ENCODE measurements at places on chromosomes 2 and 18.

GRCh38 chr18:46070815-46071652 lies 1.0 kb downstream of the PSTPIP2 start:
- no peak for DNase-seq

DNA sequence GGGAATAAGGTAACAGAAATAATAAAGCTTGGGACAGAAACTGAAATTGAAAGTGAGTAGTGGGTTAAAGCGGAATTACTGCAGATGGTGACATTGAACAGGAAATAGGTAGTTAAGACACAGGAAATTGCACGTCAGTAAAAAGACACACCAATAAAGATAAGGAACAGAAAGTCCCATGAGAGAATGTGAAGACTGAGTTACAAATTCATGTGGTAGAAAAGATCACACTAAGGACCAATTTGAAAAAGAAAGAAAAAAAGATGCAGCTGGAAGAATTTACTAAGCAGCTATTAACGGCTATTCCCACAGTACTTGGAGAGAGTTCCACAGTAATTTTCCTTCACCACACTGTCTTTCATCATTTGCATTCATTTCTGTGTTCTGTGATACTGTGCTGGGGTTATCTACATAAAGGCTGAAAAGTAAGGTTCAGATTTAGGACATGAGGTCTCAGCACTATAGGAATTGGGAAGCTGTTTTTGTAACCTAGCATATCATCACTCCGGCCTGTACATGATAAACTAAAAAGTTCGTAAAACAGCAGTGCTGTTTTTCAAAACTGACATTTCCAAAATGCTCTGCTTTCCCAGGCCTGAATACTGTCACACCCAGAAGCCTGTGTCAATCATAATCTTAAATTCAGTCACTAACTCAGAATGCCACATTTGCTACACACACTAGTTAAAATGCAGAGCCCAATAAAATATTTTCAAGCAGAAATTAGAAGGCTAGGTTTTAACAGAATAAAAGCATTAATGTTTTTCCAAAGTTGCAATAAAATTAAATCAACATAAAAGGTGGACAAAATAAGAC lies 42.9 kb downstream of the SRBD1 start:
- DNase-seq = no peak

- no peak for DNase-seq
Observed at GRCh38 chr18:11497585-11497984, 111.8 kb upstream of the SLC35G4 start.

DNA sequence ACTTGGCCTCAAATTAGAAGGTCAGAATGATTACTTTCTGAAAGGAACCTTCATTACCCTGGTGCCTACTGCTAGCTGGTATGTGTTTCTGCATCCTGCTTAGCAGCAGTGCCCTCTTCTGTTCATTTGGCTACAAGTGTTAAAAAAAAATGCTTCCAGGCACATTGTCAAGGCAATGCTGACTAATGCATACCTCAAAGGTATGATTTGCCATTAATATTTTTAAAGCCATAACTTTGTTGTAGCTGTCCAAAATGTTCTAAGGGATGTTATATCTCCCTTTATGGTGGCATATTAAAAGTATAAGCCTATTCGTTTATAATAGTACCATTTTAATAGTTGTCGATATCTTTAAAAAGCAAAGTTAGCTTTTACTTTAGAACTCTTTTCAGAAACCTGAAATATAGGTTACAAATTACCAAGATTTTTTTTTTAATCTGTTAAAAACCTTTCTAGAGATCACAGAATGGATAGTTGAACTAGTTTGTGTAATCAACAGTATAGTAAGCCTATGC lies 52.0 kb upstream of the FAM171B start:
- DNase-seq = no peak

DNA sequence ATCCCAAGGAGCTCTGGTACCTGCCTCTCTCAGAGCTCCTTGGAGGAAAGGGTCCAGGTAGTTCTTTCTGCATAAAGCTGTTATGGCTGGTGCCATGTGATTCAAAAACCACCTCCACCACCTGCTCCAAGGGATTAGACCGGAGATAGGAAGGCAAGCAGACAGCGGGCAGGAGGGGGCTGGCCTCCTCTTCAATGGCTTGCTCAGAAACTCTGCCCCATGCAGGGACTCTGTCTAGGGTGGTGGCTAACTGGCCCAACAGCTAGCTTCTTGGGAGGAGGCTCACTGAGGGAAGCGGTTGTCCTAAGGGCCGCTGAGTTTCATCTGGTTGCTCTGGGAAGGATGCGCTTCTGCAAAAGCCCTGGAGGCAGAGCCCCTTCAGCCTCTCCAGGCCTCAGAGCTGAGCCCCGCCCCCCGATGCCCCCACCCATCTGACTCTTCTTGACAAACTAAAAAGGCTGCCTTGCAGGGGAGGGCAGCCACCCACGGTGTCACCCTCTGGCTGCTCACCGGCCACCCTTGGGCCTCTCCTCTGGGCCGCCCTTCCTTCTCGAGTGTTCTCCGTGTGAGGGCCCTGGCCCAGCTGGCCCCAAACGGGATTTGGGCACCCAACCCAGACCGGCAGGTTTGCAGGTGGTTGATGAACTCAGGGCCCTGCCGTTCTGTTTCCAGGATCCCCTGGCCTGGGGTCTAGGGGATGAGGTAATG lies 90.2 kb downstream of the MCFD2 start:
- DNase-seq = no peak

DNA sequence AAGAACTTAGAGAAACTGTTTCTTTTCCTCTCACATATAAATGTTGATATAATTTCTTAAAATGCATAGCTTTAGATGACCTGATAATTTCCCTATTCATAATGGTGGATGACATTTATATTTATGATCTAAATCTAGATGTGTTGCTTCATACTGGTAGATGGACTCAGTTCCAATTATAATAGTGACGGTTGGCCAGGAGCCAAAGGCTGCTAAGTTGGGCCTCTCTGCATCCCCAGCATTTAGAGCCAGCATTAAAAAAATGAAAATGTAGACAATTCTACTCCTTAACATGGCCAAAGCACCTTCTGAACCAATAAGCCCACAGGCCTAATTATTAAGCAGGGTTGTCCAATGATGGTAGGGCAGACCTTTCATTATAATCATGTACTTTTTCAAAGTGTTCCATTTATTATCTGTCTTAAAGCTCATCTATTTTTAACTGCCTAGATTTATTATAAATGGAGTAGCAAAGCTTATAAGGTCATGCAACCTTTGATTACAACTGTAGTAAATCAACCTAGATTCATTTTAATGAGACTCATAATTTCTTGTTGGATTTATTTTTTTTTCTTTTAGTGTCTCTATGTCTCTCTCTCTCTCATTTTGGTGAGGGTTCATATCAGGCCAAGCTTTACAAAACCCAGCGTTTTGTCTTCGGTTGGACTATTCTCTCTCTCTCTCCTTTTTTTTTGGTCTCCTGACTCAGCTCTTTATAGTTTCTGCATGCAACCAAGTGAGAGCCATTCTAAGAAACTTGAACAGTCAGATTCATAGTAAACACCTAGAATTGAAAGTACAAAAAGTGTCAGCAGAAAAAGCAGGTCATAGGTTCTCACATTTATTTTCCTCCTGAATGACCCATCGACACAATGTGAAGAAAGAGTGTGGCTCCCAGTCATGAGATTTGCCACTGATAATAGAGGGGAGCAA lies 2016.1 kb upstream of the PIK3C3 start:
- DNase-seq = no peak

- no peak for DNase-seq
Observed at GRCh38 chr2:230318190-230319121, 8.5 kb upstream of the SP140L start.

- no peak for DNase-seq
Observed at GRCh38 chr2:108936076-108936864, 52.8 kb downstream of the EDAR start.

DNA sequence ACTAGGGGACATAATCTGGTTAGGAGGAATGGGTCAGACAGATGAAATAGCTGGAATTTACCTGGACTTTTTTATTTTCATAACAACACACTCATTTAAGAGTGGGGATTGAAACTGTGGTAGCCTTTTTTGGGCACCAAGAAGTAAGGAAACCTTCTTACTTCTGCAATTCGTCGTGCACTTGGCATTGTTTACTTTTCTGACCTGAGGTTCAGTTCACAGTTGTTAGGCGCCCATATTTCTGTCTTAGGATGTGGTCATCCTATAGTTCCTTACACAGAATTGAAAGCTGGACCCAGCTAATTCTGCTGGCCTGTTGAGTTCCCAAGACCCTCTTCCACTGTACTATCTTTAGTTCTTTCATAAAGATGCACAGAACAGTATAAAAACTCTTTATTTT lies 72.9 kb downstream of the TMX3 start:
- DNase-seq = no peak

GRCh38 chr2:149020432-149020851 lies 18.1 kb upstream of the LYPD6B start:
- DNase-seq = no peak

DNA sequence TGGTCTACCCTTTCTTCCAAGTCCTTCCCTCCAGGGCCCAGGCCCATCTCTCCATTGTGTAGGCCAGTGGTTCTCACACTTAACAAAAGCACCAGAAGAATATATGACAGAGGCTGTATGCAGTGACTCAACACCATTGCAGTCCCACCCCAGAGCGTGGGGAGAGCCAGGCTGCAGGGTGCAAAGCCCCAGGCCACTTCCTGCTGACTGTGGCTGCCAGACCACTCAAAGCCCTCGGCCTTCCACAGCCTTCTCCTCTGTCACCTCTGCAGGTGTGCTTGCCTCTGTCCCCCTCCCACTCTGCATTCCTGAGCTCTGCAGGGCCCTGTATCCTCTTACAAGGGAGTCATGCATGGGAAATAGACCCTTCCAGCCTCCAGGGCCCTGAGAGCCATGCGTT lies 40.4 kb upstream of the ARHGEF4 start:
- DNase-seq = no peak

GRCh38 chr18:57859314-57859713 lies 56.2 kb upstream of the ATP8B1 start:
- DNase-seq = no peak

- no peak for DNase-seq
Observed at GRCh38 chr2:112920923-112921532, 10.1 kb downstream of the IL37 start.

GRCh38 chr2:23221236-23221635 lies 163.7 kb upstream of the KLHL29 start:
- no peak for DNase-seq

DNA sequence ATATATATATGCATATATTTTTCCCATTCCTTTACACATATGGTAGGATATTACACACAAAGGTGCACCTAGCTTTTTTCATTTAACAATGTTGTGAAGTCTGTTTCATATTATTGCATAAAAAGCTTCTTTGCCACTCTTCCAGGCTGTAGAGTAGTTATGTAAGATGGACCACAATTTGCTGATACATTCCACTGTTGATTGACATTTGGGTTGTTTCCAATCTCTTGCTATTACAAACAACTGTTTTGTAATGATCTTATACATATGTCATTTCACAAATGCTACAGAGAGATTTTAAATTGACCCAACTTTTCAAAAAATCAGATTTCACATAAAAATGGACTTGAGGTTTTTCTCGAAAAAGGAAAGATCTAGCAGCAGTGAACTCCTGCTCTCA lies 301.4 kb downstream of the CDCA7 start:
- no peak for DNase-seq

- DNase-seq = no peak
Observed at GRCh38 chr2:206989311-206989710, 50.0 kb downstream of the CPO start.

- DNase-seq = peak; percentile 54
Observed at GRCh38 chr2:178522950-178523595, 42.8 kb downstream of the PLEKHA3 start.

DNA sequence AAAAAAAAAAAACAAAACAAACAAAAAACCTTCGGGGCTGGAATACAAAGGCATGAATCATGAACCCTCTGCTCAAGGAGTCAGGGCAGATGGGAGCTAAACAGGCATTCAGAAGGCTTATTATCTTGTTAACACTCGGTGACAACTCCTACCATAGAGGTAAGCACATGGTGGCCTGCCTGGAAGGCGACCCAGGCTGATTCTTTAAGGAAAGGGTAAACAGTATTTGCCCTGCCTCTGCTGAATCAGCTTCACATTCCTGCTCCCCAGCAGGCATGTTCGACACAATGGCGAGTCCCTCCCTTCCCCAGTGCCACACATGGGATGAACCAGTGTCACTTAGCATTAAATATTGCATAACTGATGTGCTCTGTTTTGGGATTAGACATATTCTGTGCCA lies 191.9 kb downstream of the ARL4C start:
- no peak for DNase-seq

DNA sequence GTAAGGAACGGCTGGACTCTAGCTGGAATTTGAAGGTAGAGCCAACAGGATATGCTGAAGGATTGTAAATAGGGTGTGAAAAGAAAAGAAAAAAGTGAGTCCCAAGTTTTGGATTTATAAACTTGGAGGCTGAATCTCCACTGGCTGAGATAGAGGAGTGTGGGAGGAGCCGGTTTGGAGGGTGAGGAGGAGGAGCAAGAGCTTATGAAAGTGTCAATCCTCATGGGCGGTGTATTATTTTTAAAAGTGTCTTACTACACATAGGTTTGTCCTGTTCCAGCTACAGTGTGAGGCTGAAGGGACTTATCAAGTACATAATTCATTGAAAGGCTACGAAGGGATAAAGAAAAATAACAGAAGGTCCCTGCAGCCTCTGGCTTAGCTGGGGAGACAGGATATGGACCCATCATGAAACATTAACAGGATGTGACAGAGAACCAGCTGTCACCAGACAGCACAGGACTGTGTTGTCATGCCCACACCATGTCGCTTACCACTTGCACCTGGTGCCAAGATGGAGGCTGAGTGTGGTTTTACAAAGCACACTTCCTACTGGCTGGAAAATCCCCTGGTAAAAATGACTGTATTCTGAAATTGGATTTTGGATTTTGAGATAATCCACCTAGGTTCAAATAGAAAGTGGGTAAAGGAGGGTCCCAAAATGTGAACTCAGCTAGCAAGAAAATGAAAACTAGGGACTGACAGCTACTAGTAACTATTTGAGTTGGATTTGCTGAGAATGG lies 2.5 kb upstream of the MREG start:
- DNase-seq = no peak

- no peak for DNase-seq
Observed at GRCh38 chr2:203327582-203327900, 653 bp upstream of the ABI2 start.

DNA sequence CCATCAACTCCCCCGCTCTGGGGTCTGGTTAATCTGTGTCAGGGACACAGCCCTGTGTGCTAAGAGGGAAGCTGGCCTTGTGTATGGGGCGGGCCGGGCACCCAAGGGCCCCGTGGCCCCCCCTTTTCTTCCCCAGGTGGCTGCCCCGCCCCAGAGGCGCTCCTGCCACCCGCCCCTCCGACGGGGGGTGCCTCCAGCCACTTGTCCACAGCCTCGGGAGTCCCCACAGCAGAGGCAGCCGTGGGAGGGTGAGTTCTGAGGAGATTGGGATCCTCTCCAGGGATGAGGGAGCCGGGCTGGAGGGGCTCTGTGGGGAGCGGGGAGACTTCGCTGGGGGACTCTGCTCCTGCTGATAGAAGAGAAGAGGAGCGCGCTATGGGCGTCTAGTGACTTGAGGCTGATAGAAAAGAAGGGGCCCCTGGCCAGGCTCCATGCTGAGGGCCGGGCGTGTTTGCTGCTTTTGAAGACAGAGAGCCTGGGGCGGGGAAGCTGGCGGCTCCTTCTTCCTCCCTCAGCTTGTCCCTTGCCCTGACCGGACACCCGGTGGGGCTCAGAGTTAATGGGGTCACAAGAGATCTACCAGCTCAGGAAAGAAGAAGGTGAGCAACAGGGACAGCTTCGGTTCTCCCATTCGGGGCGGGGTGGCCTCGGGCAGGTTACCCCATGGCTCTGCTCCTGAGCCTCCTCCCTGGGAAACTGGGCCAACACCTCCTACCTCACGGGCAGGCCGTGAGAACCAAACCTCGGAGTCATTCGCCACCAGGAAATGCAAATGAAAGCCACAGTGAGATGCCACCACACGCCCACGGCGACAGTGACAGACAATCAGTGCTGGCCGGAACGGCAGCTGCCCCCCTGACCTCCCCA lies 89.4 kb upstream of the TAF1B start:
- no peak for DNase-seq

GRCh38 chr2:19261061-19261460 lies 97.4 kb downstream of the OSR1 start:
- no peak for DNase-seq

Measured in activated CD8-positive, alpha-beta memory T cell treated with anti-CD3 and anti-CD28 coated beads for 1 hour (primary cell).